Urothelium cell line (cell line): ENCODE measurements at places on chromosomes 2 and 18.

- no peak for DNase-seq
Observed at GRCh38 chr2:57776916-57777315, 269.7 kb upstream of the VRK2 start.

- DNase-seq, result no peak
Observed at GRCh38 chr2:112332123-112332696, 56.8 kb downstream of the ZC3H6 start.

DNA sequence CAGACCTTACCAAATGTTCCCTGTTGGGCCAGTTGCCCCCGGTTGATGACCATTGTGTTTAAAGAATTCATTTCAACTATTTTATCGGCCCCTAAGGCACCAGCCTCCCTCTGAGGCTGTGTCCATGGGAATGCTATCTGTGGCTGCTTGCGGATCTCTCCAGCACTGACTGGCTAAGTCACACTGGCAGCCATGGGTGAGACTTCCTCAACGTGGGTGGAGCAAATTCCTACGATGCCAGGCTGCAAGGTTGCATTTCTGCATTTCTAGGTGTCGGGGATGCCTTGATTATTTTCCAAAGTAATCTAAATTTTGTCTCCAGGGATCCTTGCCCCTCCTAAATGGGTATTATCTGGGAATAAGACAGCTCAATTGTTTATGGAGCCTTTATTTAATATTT, 6.2 kb downstream of the CXCR4 start:
- no peak for DNase-seq

GRCh38 chr18:49582579-49582978, 20.7 kb downstream of the LIPG start:
- DNase-seq, result no peak

GRCh38 chr2:26614216-26615138, 26.7 kb downstream of the CIB4 start:
- no peak for DNase-seq

- no peak for DNase-seq
Observed at GRCh38 chr2:6893876-6894482, 16.4 kb downstream of the RSAD2 start.

GRCh38 chr2:120736624-120737339, 1.1 kb downstream of the GLI2 start:
- peak; percentile 80 for DNase-seq

- DNase-seq, result no peak
Observed at GRCh38 chr2:234002281-234002680, 48.2 kb upstream of the SPP2 start.

- DNase-seq, result no peak
Observed at GRCh38 chr2:176173567-176174381, 14.7 kb upstream of the HOXD1 start.

- DNase-seq, result no peak
Observed at GRCh38 chr2:61720911-61721310, 132.9 kb downstream of the FAM161A start.

GRCh38 chr2:191115391-191115790, 35.4 kb downstream of the STAT4 start:
- no peak for DNase-seq

DNA sequence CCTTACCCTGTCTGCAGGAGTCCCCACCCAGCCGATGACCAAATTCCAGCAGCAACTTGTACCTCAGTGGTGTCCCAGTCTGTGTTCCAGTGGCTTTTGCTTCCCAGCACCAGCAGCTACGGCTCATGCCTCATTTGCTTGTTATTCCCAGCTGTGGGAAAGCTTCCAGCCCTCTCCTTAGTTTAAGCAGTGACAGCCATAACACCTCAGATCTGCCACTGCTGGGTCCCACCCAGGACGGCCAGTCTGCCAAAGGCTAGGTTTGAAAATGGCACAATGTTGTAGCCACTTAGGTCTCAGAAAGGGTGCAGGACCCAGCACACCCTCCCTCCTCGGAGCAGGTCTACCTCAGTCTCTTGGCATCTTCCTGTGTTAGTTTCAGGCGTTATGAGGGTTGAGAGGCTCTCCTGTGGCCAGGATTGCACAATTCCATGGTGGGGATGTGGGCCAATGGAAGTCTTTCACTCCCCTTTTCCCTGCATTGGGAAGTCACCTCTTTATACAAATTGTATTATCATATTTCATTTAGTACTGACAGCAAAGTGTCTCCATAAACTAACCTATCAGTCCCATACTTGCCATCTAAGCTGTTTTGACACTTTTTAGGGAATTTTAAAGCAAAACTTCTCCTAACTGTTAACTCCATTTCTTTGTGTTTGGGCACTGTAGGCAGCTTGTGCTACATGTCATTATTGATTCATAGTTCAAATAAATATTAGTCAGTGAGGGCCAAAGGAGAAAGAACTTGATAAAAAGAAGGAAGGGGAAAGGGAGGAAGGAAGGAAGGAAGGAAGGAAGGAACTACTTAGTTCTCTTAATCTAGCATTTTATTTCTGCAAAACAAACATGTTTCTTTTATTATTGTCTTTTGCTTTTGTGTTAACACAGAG, 62.9 kb upstream of the FAM110C start:
- no peak for DNase-seq

DNA sequence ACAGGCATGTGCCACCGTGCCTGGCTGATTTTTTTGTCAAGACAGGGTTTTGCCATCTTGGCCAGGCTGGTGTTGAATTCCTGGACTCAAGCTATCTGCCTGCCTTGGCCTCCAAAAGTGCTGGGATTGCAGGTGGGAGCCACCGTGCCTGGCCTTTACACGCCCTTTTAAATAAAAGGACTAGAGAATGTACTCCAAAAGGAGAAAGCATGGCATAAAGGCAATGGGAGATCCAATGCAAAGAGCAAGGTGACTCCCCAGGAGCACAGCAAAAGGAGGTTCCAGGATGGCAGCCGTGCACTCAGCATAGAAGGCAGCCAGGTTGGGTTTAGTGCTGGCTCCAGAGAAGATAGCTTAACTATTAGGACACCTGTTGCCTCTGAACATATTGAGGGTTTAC, 27.1 kb downstream of the ASB1 start:
- no peak for DNase-seq

GRCh38 chr2:74429487-74430451, 8.2 kb downstream of the WDR54 start:
- DNase-seq, result no peak

GRCh38 chr2:146786396-146786795, 1058.4 kb upstream of the ACVR2A start:
- DNase-seq, result no peak

- no peak for DNase-seq
Observed at GRCh38 chr2:8999102-8999446, 4.4 kb downstream of the MBOAT2 start.

DNA sequence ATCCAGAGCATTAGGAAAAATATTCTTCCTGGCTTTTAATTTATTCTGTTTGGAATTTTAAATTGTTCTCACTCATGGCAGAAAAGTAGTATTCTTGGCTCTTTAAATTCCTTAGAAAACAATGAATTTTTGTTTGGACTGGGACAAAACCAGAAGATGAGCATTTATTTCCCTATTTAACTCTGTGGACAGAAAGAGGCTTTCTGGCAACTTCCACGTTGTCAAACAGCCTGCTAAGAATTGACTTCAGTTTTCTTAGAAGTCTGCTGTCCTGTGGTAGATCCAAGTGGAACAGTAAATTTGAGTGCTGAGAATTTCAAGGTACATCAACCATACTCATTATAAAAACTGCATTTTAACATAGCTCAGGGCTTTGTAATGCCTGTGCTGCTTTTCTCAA, 83.8 kb downstream of the MGAT5 start:
- DNase-seq, result no peak

DNA sequence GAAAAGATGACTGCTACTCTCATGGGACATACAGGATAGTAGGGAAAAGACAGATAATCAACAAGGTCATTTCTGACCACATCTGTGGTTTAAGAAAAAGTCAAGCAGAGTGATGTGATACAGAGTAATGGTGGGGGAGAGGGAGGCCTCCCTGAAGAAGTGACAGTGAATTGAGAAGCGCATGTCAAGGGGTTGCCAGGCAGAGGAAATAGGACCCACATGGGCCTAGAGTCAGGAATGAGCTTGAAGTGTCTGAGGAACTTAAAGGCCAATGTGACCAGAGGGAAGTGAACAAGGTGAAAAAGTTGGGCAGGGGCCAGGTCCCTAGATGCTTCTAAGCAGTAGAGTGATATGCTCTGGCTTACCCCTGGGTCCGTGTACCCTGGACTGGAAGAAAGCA, 113.5 kb upstream of the PPP1CB start:
- DNase-seq, result no peak

GRCh38 chr2:201149064-201149820, 33.3 kb downstream of the CFLAR start:
- peak; percentile 59 for DNase-seq

GRCh38 chr2:37976411-37976810, 51.3 kb downstream of the RMDN2 start:
- no peak for DNase-seq

DNA sequence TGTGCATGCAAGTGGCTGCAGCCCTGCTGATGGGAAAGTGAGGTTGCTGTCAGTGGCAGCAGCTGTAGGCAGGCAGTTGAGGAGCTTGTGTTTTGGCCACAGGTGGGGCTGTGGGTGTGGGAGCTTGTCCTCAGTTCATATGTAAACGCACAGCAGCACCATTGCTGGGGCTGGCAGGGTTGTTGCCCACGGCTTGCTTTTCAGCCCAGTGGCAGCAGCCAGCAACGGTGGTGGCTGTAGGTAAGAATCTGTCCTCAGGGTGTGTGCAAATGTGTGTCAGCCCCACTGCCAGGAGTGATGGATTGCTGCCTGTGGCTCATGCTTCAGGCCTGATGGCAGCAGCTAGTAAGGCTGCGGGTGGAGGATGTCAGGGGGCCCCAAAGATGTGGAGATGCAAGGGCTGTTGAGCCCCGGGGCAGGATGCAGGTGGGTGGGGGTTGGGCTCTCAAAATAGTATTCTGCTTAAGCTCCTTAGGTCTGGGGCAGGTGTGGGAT, 141.3 kb upstream of the THUMPD2 start:
- DNase-seq, result no peak

GRCh38 chr2:234048049-234048448, 2.5 kb upstream of the SPP2 start:
- no peak for DNase-seq

- no peak for DNase-seq
Observed at GRCh38 chr18:78543201-78543725, 436.4 kb upstream of the SALL3 start.

GRCh38 chr2:7131261-7131660, 214.0 kb downstream of the RNF144A start:
- no peak for DNase-seq

GRCh38 chr2:64359892-64360657, 93.9 kb upstream of the LGALSL start:
- DNase-seq, result peak; percentile 93

GRCh38 chr18:63137999-63138435, 181.6 kb downstream of the BCL2 start:
- DNase-seq, result no peak

GRCh38 chr2:207223051-207223450, 57.3 kb upstream of the KLF7 start:
- DNase-seq, result peak; percentile 26

DNA sequence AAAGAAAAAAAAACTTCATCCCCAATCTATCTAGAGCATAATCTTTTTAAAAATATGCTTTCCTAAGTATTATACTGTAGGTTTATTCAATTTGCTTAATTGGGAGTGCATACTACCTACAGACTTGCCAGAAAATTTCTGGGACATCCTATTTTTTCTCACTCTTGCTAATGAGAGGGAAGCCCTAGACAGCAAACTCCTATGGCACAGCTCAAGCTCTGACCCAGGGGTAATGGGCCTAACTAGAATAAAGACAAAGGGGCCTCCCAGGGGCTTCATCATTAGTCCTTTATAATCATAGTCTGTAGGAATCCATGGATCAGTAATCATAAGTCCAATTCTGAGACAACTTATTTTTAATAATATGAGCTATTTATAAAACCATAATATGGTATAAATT, 142.6 kb upstream of the ITGA4 start:
- no peak for DNase-seq

GRCh38 chr2:175679231-175679630, 322.8 kb downstream of the LNPK start:
- DNase-seq, result no peak

GRCh38 chr2:85022232-85022631, 51.3 kb downstream of the KCMF1 start:
- no peak for DNase-seq

- DNase-seq, result no peak
Observed at GRCh38 chr2:84817239-84817655, 63.6 kb downstream of the TRABD2A start.

- no peak for DNase-seq
Observed at GRCh38 chr18:2657788-2658458, 2.4 kb downstream of the SMCHD1 start.

DNA sequence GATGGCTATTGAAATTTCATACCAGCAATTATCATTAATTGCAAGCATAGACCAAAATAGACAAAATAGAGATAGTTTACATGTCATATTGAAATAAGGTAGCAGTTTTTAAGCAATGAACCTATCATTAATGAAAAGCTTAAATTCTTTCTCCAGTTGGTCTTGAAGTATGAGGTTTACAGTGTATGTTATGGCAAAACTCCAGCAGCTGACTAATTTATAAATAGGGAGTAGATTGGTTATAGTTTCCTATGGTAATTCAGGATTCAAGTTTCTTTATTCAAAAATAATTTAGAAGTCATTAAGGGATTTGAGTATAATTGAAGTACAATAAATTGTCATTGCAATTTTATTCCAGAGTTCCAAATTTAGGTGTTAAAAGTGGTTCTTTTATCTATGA, 69.6 kb upstream of the COL5A2 start:
- no peak for DNase-seq

DNA sequence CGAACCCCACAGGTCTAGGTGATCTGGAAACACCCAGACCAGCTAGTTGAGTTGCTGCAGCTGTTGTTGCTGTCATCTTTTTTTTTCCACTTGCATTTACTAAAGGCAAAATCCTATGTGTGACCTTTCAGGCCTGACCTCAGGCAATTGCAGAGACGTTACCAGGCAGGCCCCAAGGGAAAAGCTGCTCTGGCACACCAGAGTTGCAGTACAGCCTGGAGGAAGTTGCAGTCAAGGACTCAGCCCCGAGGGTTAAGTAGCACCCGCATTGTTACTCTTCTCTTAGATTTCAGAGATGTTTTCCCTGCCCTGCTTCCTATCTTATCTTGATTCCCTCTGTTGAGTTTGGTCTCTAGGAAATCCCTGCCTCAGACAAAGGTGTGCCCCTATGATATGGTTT, 45.2 kb upstream of the SMAD2 start:
- DNase-seq, result no peak

DNA sequence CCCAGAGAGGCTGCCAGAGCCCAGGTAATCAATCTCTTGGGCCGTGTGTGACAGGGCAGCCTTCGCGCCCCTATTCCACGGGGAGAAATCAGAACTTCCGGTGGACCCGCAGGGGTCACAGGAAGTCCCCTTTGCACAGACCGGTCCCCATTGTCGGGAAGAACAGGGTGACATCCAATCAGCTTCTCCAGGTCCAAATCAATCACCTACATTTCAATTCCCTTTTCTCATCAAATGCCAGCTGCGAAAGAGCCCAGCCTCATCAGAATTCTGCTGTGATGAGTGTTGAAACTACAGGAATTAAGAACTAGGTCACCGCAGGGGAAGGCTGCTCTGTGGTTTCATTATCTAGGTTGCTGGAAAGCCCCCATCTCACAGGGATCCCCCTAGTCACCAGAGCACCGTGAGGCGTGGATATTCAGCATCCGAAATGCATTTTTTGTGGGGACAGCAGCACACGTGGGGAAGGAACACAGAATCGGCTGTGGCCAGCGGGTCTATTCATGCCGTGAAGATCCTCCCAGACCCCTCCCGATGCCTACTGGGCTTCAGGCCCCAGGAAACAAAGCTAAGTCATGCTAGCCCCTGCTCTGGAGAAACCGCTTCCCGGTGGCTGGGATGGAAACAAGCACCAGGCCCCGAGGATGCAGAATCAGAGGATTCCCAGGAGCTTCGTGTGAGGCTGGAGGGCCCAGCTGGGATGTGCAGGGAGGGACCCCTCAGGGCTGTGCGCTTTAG, 193.7 kb upstream of the ID2 start:
- no peak for DNase-seq
